Fibroblast of upper back skin (primary cell): ENCODE measurements at places on chromosomes 2 and 18.

DNA sequence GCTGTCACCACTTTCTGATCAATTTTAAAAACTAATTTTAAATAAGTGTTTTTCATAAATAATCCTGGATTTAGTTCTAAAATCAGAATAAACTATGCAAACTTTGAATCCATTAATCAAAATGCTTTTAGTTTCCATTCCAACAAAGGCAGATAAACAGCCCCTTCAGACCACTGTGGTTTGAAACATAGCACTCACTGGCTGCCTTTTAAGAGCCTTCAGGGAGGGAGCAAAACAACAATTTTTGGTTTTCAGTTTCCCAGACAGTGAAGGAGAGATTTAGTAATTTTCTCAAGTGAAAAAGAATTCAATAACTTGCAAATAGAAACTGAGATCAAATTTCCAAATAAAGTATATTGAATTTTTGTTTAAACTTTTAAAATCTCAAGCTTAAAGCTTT, 46.1 kb downstream of the CDK15 start:
- DNase-seq: no peak

DNA sequence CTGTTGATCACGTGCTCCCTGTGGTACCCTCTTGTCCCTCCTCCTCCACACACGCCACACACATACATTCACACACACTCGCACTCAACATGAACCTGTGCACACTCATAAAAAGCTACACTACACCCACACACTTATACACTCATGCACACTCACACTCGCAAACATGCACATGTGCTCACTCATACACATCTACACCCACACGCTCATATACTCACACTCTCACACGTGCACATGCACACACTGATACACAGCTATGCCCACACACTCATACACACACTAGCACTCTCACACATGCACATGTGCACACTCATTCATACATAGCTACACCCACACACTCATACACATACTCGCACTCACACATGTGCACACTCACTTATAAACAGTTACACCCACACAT, 113.6 kb downstream of the LRATD1 start:
- DNase-seq: no peak

GRCh38 chr2:11914455-11914854, 168.0 kb downstream of the LPIN1 start:
- no peak for DNase-seq

GRCh38 chr18:74197705-74198341, 49.5 kb downstream of the TIMM21 start:
- DNase-seq: no peak

- DNase-seq: no peak
Observed at GRCh38 chr2:97739020-97739892, 25.9 kb downstream of the ZAP70 start.

DNA sequence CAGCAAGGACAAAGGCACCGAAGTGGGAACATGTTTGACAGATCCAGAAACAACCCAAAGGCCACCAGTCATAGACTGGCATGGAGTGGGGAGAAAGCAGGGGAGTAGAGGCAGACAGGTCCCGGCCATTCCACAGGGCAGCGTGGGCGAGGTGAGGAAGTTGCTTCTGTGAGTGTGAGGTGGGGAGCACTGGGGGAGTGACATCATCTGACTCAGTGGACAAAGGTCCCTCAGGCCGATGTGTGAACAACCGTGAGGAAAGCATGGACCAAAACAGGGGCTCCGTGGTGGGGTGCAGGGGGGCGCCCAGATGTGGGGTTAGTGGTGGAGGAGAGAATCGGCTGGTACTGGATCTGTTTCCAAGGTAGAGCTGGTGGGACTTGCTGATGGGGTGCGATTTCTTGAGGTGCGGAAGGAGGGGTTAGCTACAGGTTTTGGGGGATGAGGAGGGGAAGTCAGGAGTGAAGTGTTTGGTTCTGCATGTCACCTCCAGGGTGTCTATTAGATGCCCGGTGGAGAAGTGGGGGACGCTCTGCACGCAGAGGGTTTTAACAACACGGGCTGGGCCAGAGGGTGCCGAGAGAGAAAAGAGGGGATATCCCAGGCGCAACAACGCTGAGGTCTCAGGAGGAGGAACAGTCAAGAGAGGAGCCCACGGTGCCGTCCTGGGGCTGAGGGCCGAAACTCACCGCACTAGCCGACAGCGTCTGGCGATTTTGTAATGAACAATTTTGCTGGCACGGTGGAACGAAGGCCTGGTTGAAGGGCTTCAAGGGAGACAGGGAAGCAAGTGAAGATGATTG, 2.5 kb upstream of the SFT2D3 start:
- no peak for DNase-seq

GRCh38 chr2:196162586-196163175, 8.7 kb downstream of the STK17B start:
- no peak for DNase-seq

GRCh38 chr18:22796113-22796512, 137.0 kb upstream of the RBBP8 start:
- no peak for DNase-seq

DNA sequence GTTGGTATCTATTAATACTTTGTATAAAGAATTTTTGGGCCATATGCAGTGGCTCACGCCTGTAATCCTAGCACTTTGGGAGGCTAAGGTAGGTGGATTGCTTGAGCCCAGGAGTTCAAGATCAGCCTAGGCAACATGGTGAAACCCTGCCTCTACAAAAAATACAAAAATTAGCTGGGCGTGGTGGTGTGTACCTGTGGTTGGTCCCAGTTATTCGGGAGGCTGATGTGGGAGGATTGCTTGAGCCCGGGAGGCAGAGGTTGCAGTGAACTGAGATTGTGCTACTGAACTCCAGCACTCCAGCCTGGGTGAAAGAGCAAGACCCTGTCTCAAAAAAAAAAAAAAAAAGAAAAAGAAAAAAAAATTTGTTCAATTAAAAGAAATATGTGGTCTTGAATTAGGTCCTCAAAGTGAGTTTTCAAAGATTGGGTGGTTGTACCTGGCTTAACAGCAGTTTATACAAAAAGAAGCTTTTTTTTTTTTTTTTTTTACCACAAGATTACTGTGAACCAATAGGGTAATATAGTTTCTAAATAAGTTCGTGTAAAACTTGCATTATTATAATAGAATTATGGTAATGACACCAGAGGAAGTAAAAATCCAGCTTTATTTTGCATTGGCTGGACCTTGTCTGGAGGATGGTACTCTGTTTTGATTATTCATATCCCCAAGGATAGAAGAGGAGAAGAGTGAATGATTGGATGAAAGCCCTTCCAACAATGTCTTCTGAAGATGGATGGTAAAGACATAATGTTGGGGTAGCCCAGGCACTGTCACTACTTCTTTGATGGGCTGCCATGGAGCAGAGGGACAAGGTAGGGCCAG, 210.3 kb downstream of the MYCN start:
- no peak for DNase-seq

DNA sequence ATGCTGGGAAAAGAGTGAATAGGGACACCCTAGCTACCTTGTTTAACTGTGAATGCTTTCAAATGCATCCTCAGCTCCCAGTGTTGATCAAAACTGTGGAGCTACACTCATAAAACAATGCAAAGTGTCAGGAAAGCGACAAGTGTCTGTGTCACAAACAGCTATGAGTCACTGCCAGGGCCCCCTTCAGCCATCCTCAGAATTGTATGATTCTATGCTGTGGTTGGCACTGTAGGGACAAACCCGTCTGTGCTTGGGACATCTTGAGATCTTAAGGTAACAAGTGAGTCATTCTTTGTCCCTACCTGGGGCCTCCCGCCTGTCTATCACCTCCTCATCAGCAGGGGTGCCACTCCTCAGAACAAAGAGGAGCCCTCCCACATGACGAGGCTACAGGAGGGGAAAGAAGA, 42.4 kb downstream of the KLF7 start:
- no peak for DNase-seq

DNA sequence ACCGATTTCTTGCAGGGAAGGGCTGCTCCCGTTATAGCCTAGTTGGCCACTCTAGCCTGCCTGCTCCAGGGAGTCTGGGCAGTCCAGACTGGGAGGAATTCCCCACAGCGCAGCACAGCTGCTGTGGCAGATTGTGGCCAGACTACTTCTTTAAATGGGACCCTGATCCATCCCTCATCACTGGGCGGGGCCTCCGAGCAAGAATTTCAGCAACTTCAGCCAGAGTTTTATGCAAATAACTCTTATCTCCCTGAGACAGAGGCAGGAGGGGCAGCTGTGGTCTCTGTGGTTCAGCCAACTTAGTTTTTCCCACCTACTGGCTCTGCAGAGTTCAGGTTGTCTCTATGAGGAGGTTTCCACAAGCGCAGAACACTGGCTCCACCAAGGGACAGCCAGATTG, 1583.2 kb downstream of the SUCLG1 start:
- DNase-seq: no peak

DNA sequence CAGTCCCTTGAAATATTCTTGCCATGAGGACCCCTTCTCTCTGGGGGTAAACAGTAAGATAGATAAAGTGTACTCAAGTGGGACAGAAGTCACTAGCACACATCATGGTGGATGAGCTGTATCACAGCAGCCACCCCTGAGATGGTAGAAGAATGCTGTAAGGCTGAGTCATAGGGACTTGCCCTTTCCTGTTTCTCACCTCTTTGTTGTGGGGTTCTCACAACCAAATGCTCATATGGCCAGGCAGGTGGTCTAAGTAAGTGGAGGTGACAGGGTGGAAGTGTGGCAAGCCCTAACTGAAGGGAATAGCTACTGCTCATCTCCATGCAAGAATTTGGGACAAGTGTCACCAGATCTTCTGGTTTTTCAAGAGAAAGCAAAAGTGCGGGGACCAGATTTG, 202.7 kb upstream of the SLC14A2 start:
- DNase-seq: no peak

GRCh38 chr18:61362511-61362910, 29.3 kb downstream of the CDH20 start:
- DNase-seq: no peak

DNA sequence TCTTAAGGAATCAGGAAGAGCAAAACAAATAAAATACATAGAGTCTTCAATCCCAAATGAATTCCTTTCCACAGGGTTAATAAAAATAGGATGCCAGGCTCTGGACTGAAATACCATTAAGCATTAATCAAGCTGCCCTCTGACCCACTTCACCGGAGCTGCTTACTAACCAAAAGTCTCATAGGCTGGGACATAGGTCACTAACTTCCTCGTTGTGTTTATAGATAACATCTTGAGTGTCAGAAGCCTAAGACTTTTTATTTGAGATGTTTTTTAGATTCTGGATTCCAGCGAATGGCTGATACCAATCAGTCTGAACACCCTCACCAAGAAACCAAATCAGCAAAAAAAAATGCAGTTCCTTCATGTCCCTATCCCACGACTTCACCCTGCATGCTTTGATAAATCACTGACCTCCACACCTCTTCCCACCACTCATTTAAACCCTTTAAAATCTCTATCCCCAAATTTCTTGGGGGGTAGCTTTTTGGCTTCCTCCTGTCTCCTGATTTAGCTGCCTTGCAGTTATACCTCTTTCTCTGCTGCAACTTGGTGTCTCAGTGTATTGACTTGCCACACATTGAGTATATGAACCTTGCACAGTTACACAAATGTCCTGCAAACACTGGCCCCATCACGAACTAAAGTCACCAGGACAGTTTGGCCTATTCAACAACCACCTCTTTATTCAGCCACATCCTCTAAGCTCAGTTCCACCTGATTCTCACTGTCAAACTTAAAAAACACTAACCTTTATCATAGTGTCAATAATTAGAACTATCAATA, 399.3 kb downstream of the METTL4 start:
- DNase-seq: no peak

GRCh38 chr2:227942021-227942420, 70.6 kb downstream of the DAW1 start:
- DNase-seq: no peak

DNA sequence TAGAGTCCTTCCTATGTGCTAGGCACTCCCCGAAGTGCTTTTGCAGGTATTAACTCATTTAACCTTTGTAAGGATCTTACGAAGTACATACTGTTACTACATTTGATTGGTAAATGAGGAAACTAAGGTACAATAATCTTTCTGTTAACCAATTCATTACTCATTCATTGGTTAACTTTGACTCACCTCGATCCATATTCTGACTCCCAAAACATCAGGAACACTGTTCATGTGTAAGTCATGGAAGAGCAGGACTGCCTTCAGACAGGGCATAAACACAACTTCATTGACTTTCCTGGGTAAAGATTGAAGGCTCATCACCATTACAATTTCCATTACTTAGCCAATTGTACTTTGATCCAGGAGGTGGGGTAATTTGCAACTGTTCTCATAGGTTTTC, 40.6 kb downstream of the NAPG start:
- DNase-seq: no peak

DNA sequence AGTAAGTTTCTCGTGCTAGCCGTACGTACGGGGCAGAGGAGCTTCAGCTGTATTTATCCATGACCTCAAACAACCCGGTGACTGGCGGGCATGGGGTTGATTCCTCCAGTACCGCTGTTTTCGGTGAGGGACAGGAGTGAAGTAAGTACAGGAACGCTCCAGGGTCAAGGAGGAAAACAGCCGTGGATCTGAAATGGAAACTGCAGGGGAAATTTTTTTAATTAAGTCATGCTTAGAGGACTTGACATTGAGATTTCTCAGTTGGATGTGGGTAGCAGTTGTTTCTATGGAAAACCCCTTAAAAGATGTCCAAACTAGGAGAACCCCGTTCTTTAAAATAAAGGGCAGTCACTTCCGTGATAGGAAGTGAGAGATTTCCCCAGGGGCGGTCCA, 1.2 kb downstream of the RAB12 start:
- DNase-seq: no peak

- DNase-seq: no peak
Observed at GRCh38 chr2:85917887-85918795, 29.4 kb upstream of the ST3GAL5 start.

DNA sequence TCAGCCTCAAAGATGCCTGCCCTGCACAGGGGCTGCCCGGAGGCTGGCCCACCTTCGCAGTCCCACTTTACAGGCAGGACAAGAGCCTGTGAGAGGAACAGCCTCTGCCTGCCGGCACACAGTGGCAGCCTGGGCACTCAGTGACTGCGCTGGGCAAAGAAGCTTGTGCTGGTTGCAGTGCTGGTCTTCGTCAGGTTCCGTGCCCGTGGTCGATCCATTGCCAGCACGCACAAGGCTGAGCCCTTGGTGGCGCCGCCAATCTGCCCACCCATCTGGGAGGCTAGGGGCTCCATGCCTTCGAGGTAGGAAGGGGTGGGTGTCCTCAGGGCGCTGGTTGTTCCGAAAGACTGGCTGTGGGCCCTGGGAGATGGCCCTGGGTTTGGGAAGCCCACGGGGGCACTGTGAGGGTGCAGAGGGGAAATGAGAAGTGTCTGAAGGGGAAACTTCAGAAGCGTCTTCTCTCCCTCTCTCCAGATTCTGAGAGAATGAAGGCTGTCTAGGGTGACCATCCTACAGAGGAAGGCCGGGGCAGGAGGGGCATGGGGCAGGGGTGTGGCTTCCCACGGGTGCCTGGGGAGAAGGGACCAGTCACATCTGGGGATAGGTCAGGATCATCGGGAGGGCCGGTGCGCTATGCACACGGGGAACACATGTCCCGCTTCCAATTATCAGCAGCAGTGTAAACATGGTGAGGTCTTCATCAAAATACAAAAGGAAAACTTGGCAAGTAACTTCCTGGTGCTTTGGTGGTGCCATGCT, 49.1 kb upstream of the HS6ST1 start:
- no peak for DNase-seq
